Stimulated activated CD8-positive, alpha-beta memory T cell treated with anti-CD3 and anti-CD28 coated beads, Interleukin-12 subunit alpha, Interleukin-12 subunit beta, amount 100 ng/mL, for 4 hours (primary cell): ENCODE measurements at places on chromosomes 1 and 21.
A peak's percentile ranks its signal among the peaks of the same experiment; 100 is the strongest.

DNA sequence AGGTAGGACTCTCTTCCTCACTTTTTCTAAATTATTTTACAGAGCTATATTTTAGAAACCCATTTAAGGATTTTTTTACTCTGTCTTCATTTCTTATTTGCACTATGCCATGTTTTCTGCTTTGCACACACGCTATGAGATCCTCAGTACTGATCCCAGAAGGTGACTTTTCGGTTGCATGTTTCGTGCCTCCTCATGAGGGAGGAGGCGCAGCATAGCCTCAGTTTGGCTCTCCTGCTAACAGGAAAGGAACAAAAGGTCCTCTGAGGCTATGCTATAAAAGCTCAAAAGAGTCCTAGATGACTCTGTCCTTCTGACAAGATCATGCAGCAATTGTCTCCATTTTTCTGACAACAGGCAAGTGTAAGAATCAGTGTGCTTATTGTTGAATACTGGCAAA lies 189.7 kb downstream of the GPR52 start:
- DNase-seq = no peak

DNA sequence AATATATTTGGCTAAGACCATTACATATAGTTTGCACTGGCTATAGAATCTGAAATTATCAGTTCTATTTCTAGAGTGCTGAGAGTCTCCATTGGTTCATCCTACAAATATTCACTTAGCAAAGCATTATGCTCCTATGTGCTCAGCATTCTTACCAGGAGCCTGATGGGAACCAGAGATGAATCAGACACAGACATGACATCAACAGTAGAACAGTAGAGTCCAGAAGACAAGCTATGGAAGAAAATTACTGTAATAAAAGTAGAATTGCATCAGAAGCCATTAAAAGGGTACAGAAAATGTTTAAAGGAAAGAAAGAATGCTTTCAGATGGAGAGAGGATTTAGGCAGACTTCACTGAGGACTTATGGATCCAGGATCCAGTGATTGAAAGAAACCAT lies 271.7 kb upstream of the SNX7 start:
- DNase-seq = no peak

- no peak for DNase-seq
These were observed 19.0 kb upstream of the ABCG1 start for GRCh38 chr21:42199868-42200463.

GRCh38 chr1:167065471-167065870 lies 24.7 kb downstream of the GPA33 start:
- no peak for DNase-seq

DNA sequence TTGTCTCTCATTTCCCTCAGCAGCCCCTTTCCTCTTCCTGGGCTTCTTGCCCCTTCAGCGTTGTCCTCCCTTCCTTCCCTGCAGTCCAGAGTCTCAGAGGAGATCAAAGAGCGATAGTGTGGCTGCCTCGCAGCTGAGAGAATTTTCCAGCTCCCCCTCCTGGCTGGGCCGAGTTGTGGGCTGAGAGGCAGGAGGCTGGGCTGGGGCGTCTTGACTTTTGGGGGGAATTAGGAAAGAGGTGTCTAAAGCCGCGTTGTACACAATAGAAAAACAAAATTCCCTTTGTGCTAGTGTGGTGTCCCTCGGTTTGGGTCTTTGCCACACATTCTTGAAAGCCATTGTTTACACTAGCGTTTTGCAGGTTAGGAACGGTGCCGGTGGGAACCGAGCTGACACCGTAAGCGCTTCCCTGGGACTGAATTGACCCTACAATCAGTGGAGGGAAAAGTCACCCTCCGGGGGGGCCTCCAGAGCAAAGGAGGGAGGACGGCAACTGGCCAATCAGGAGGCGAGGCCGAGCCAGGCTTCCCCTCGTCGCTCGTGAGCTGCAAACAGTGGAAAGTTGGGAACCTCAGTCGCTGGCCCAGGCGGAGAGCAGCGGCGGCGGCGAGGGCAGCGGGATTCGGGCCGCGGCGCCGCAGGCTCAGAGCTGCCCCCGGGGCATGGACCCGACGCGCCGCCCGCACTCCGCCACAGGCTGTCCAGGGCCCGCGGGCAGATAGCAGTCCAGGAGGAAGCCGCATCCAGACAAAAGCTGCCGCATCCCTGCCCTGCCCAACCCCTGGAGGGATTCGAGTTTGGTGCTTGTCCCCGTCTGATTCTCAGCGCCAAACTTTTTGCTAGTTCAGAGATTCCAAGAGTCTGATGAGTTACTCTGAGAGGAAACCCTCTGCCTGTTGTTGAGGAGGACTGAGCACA lies at the start of gene HMCN1:
HMCN1 (plus strand) TSS at position 574 of the 918 bp plus-strand sequence. CDS start 389 bp downstream, outside the sequence.
- no peak for DNase-seq

- DNase-seq = no peak
These were observed 86.7 kb downstream of the S1PR1 start for GRCh38 chr1:101323535-101323934.

- DNase-seq = no peak
These were observed 137.4 kb downstream of the FAM78B start for GRCh38 chr1:166029196-166029945.

DNA sequence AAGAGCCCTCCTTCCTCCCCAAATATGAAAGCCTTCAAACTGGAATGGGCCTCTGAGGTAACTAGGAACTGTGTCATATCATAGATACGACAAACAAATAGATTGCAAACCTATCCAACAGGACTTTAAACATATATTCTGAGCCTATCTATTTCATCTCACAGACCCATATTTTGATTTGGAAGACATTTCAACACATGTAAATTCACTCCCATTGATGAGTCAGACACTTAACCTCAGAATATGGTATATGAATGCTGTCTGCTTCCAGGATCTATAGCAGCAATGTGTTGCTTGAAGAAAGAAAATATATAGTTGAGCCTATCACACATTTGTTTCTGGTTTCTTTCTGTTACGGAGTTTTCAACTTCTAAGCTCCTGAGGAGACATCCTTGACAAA lies 221.9 kb upstream of the SAMSN1 start:
- DNase-seq = no peak

DNA sequence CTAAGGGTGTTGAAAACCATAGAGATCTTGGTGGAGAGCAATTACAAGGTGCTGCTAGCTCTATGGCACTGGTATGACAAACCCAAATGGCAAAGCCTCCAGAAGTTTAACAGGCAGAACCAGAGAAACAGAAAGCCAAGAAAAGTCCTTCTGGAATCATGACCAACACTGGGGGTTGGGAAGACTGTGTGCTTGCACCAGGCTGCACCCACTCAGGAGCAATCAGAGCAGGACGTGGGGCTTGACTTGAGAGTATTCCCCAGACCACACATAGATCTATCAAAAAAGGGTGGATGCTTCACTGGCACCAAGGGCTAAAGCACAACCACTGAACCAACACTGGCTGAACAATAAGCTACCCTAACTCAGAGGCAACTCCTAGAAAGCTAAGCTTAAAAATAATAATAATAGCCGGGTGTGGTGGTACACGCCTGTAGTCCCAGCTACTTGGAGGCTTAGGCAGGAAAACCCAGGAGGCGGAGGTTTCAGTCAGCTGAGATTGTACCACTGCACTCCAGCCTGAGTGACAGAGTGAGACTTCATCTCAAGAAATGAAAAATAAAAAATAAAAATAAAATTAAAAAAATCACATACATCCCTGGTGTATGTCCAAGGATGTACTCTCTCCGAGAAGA lies 20.1 kb upstream of the ENSA start:
- no peak for DNase-seq

DNA sequence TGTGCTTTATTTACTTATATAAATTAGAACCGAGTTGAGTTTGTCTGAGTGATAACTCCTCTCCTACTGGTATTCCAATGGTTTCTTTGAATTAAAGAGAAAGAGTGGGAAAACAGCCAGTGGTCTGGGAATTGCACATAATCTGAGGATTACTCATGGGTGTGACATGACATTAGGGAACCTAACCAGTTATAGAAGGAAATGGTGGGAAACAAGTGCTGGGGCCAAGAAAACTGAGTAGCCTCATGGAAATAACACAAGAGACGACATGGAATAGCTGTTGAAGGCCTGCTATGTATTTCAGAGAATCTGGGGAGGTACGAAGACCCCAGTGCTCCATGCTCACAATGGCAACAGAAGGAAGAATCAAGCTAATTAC lies 41.8 kb upstream of the LRRC52 start:
- DNase-seq = no peak

- DNase-seq = no peak
These were observed 15.5 kb downstream of the SSBP3 start for GRCh38 chr1:54390655-54391054.

DNA sequence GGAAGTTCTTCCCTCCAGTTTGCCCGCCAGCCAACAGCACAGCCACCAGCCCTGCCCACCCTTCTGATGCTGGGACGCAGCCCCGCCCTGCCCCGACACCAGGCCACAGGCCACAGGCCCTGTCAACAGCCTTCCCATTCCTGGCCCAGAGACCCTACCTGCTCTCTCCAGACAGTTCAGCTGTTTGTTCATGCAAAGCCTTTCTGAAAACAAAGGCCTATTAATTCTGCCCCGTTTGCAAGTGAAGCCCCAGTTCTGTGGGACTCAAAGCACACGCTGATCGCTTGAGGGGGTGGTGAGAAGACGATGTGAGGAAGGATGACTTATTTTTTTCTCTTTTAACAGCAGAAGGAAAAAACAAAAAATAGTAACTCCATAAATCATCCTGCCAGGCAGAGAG lies 55.4 kb upstream of the KIF26B start:
- no peak for DNase-seq

DNA sequence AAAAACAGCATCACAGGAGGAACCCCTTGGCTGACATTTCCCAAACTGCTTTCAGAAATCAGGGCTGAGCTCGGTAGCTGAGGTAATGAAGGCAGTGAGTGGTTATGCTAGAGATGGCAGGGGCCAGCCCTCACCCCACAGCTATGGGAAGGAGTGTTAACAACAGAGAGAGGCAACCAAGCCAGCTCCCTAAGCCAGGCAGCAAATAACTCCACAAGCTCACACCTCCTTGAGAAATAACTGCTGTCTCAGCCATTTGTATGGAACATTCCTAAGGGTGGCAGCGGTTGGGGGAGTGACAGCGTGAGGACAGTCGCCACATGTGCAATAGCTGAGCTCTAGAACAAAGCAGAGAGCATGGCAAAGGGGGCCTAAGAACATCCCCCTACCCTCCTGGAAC lies 42.6 kb downstream of the LMX1A start:
- DNase-seq = no peak

DNA sequence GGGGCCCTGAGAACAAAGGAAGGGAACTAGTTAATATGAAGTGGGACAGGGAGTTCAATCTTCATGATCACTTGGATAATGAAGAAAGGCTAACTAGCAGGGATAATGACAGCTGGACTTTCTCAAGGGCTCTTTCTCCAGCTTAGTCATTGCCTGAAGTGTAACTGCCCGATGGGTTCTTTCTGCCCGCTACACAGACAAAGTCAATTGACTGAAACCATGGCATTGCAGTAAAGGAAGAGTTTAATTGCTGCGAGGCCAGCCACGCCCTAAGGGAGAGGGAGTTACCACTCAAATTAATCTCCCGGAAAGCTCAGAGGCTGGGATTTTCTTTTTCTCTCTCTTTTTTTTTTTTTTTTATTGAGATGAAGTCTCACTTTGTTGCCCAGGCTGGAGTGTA lies 16.6 kb upstream of the SLC2A5 start:
- DNase-seq = no peak

GRCh38 chr1:95057351-95057750 lies 15.4 kb downstream of the ALG14 start:
- DNase-seq = no peak

GRCh38 chr1:159854116-159854692 lies 8.3 kb downstream of the VSIG8 start:
- DNase-seq = peak; percentile 7

- no peak for DNase-seq
These were observed 177.0 kb downstream of the CLIC6 start for GRCh38 chr21:34845521-34846451.

GRCh38 chr1:177629526-177629925 lies 340.3 kb downstream of the SEC16B start:
- DNase-seq = no peak

DNA sequence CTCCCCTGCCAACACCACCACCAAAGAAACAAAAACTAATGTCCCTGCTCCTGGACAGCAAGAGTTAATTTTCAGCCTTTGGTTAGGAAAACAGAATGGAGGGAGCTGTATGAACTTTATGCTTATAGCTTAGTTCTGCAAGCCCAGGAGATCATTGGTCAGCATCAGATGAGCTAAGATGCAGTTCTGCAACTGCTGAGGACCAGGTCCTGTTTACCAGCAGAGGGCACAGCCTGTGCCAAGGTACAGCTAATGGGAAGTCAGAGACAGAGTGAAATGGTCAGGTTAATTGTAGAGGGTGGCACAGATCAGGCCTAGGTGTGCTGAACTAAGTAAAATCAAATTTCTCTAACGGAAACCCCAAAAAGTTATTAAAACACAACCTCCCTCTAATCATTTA lies 161.3 kb downstream of the ROR1 start:
- no peak for DNase-seq

DNA sequence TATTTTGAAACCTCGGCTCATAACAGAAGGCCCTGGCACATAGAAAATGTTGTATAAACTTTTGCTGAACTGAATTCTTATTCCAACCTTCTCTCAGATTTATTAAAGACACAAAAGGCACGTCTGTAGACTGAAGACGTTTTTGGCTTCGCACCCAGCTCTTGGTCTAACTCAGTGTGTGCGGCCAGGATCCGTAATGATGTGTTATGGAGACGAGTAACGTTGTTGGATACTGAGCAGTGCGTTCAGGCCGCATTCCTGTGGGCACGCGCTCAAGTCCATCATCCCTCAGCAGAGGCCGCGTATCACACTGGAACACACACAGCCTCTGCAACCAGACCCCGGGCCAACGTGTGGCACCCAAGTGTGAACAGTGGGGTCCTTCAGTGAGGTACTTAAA lies 154.8 kb upstream of the RAB4A start:
- DNase-seq = no peak
